Esophagus squamous epithelium (tissue), 5 donors: ENCODE measurements at places on chromosomes 5 and 9.

- no peak for DNase-seq
Measured at GRCh38 chr9:100355561-100355960, 2.8 kb upstream of the TEX10 start.

GRCh38 chr5:67182301-67182790 is 14.3 kb downstream of the CD180 start:
- DNase-seq, result no peak

GRCh38 chr9:95028853-95029219 is 288.7 kb downstream of the FANCC start:
- DNase-seq, result no peak

- DNase-seq, result no peak
Measured at GRCh38 chr5:96327722-96328121, 105.3 kb downstream of the PCSK1 start.

DNA sequence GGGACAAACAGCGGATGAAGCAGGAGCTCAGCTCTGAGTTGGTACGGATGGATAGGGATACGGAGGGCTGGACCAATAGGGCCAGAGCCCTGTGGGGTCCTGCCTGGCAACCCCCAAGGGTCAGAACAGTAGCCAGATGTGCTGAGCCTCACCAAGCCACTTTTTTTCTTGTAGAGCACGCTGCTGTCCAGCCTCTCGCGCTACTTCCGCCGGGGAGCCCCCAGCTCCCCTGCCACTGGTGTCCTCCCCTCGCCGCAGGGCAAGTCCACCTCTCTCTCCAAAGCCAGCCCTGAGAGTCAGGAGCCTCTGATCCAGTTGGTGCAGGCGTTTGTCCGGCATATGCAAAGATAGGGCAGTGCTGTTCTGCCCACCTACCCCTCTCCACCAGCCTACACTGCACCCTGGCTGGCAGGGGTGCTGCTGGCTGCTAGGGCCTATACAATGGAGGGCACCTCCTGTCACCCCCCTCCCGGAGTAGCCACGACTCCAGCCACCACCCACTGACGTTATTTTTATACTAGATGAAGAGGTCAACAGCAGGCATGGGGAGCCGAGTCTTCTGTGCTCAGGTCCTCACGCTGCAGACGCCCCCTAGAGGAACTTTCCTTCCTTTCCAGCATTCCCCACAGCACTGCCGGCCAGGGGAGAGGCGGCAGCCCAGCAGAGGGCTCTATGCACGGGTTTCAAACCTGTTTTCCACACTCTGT is 21.6 kb downstream of the SH3GLB2 start:
- DNase-seq, result no peak

- no peak for DNase-seq
Measured at GRCh38 chr5:181190711-181191525, 14.1 kb downstream of the TRIM7 start.

DNA sequence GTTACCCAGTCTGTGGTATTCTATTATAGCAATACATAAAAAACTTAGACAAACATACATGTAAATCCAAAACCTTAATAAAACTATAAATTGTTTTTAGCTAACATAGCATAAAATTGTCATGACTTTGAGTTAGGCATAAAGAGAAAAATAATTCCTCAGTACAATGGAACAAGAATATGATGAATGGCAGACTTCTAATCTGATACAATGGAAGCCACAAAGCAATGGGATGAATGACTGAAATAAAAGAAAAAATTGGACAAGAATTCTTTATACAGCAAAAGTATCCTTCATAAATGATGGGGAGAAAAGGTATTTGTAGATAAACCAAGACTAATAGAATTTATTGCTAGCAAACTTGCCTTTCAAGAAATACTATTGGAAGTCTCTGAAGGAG is 524.2 kb downstream of the GABRG2 start:
- DNase-seq, result no peak

DNA sequence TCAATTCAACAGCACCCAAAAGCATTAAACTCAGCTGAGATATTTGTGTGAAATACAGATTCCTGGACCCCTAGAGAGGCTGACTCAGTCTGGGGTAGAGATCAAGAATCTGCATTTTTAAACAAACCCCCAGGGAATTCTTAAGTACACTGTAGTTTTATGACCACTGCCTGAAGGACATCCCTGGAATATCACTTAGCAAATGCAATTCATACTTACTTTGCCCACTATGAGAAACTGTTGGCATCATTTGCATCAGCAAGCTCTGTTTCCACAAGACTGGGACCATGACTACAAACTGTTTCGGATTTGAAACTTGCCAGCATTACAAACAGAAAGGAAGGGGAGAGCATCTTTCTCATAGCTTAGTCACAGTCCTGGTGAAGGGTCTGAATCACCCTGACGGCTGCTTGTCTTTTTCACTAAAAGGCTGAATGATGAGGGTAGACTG is 63.7 kb downstream of the MLLT3 start:
- DNase-seq, result no peak

GRCh38 chr5:128304088-128304487 is 220.5 kb downstream of the SLC12A2 start:
- no peak for DNase-seq

GRCh38 chr5:34722183-34722582 is 66.1 kb downstream of the RAI14 start:
- no peak for DNase-seq

DNA sequence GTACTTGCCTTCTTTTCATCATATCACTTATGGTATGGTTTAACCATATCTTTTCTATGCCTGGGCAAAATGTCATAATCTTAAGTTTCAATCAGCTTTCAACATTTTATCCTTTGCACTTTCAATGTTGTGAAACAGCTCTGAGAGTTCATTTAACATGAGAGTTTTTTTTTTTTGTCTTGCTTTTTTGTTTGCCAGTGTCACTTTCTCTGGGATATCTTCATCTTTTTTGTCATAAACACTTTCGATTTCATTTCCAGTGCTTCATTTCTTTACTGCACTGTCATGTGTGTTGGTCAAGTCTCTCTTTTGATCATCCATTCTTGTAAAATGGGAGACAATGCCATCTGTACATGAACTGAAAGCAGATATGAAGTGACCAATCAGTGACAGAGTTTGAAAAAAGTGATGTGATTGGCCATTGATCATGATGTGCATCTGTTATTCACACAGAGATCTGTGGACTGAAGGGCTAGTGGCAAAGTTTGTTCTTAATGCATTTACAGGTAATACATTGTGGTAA is 7.5 kb upstream of the POU5F2 start:
- no peak for DNase-seq

GRCh38 chr9:30289435-30289834 is 2095.0 kb upstream of the ACO1 start:
- DNase-seq, result no peak

DNA sequence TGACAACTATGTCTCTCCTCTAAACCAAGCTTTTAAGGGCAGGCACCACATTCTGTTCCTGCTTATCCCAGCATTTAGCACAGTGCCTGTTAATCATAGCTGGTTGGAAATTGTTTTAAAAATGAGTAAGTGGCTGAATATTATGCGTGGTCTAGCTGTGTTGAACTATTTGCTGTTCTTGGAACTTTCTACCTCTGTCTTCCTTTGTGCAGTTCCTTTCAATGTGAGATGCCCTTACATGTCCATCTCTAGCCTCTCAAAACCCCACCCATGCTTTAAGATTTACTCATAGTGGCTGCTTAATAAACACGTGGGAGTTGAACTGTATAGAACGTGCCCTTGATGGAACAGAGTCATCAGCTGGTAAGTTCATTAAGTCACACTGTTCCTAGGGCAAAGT is 34.5 kb downstream of the C9orf57 start:
- no peak for DNase-seq

GRCh38 chr5:36646100-36646499 is 39.7 kb downstream of the SLC1A3 start:
- no peak for DNase-seq
